ENCODE measurements at places on chromosomes 4 and X. TPM values are rescaled to one million over a fixed set of nuclear protein-coding genes. Genes with fewer than 3 reads are reported as not detected.
A peak's percentile ranks its signal among the peaks of the same experiment; 100 is the strongest.

- DNase-seq: no peak
Measured at GRCh38 chrX:137031517-137032340, 2.1 kb downstream of the GPR101 start.

- no peak for DNase-seq
Measured at GRCh38 chrX:107818900-107819521, 6.7 kb upstream of the MID2 start.

DNA sequence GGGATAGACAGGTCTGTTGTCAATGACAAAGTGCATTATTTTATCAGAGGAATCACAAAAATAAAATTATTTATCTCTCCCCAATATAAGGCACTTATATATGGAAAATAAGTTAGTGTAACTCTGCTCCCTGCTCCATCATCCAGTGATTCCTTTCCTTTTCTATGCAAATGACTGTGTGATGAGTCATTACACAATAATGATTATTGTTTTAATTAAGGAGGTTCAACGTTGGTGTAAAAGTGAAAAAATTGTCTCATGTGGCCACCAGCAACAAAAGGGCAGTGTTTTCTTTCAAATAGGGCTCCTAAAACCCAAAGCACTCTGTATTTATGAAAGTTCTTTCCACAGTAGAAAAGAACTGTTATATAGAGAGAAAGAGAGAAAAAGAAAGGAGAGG is 16.7 kb downstream of the SLC7A11 start:
- DNase-seq: no peak

DNA sequence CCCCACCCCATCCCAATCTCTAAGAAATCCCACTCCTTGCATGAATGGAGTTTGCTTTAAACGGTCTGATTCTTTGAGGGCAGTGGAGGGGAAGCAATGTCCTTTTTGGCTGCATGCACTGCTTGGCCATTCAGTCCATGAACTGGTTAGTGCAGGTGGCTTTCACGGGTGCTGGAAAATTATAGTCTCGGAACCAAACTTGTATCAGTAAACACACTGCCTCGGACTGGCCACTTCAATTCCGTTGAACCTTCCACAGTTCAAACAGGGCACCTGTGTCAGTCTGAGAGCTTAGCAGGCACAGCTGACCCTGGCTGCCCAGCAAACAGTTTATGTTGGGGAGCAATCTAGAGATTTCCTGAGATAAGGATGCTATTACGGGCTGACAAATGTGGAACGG is 255.6 kb downstream of the DHX15 start:
- no peak for DNase-seq

DNA sequence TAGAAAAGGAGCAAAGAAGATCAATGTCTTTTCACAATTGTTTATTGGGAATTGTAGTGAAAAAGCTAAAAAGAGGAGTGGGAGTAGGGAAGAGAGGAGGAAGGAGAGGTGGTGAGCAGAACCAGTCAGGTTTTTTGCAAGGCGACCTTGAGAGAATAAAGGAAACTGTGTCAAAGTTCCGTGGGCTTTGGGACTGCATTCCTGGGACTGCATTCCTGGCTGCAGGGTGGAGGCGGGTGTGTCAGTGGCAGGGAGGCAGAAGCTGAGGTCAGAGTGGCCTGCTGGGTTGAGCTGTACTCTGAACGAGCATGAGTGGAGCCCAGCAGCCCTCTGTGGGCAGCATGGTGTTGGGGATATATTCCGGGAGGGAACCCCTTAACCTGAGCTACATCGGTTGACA is 66.8 kb upstream of the UCP1 start:
- DNase-seq: peak; percentile 27

DNA sequence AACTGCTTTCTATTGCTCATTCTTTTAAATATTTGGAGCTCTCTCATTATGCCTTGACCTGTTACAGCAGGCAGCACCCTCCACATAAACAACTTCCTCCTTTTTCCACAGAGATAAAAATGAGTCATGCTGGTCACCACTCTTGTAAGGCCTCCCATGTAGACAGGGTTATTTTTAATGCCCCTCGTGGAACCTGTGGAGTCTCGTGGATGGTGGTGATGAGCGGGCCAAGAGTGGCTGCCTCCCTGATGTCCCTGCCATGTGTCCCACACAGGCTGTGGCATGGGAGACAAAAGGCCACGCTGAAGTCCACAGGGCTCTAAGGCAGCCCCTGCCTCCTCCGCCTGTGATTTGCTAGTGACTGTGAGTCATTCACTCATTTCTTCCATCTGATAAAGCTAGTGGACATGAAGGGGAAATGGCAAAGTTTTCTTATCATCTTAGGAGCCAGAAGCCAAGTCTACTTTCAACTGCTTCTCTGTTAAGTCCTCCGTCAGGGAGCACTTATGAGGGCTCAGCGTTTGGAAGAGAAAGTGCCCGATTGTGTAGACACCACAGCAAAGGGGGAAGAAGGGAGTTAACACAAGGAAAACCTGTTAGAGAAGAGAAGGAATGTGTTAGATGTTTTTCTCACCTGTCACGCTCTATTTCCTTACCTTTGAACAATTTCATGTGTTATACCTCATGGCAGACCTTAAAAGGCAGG is 121.6 kb upstream of the FAT1 start:
- peak; percentile 85 for DNase-seq

DNA sequence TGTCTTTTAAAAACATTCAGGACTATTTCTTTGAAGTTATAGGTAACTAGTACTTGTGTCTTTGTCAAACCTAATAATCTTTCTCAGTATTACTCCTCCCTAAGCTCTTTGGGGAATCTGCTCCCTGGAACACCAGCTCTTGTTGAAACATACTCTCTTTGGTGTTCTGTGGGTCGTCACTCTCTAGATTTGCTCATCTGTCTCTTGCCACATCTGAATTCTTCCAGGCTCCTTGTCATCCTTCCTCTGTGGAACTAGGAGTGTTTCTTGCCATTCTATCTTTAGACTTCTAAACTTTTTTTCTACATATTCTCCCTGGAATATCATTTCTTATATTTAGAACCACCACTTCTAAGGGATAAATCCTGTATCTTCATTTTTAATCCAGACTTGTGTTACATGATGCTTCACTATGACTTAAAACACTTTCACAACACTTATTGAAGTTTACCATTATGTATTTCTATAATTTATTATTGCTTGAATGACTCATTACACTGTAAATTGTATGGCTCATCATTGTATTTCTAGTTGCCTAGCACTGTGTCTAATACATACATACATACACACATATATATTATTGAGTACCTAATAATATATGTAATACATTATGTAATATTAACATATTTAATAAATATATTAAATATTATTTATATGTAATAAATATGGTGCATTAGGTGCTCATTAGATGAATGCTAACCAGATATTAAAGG is 186.1 kb downstream of the TMA16 start:
- DNase-seq: no peak

- peak; percentile 35 for DNase-seq
Measured at GRCh38 chrX:153609917-153610835, 11.2 kb upstream of the CCNQ start.

DNA sequence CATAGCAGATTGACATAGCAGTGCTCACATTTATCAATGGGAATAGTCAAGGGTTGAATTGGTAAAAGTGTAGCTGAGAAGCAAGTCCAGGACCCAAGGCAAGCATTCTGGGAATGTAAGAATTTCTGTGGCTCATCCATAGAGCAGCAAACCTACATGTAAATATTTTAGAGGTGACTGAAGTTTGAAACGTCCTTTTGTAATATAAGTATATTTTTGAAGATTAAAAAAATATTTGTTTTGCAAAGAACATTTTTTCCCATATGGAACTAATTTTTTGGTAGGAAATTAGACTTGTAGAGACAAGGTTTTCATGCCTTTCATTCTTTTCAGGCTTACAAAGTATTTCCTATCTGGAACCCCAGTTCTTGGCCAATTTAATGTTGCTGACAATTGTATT is 104.0 kb downstream of the TEX13A start:
- no peak for DNase-seq

DNA sequence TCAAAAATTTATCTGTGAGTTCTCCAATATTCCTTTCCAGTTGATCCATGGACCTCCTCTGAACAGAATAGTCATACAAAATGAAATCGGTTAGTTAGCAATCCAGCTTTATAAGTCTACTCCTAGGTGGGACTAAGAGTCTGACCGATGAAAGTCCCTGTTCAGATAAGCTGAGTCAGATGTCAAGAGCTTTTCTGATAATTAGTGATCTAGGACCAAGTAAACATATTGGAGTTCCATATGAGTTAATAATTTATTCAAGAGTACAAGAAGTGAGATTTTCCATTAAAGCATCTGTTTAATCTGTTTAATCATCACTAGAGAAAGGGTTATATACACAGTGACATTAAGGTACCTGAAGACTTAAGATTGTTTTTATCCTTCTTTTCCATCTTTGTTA is 74.7 kb downstream of the UGT8 start:
- no peak for DNase-seq

DNA sequence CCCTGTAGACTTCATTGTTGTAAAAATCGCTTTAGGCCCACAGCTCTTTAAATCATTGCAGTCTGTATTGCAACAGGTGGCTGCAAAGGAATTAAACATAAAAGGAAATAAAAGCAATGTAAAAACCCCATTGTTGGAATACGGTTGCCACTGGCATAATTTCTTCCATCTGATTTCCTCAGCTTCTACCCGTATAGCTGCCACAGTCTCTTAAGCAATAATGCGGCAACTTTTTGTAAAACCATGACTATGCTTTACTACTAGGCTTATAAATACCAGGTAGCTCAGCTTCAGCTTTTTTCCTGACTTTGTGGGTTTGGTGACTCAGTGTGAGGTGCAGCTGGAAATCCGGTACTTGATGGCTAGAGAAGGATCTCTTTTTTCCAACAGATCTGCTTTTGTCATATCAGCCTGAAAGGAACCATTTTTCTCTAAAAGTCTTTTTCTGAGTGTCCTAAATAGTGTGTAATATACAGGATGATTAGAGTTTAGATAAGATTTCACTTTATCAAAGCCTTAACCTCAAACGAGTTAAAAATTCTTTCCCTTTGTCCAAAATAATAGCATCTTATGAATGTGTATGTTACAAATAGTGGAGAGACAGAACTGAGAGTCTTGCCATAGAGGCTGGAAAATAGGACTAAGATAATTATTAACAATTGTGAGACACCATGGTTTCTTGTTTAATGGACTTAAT is 268.0 kb downstream of the ADGRL3 start:
- DNase-seq: no peak

DNA sequence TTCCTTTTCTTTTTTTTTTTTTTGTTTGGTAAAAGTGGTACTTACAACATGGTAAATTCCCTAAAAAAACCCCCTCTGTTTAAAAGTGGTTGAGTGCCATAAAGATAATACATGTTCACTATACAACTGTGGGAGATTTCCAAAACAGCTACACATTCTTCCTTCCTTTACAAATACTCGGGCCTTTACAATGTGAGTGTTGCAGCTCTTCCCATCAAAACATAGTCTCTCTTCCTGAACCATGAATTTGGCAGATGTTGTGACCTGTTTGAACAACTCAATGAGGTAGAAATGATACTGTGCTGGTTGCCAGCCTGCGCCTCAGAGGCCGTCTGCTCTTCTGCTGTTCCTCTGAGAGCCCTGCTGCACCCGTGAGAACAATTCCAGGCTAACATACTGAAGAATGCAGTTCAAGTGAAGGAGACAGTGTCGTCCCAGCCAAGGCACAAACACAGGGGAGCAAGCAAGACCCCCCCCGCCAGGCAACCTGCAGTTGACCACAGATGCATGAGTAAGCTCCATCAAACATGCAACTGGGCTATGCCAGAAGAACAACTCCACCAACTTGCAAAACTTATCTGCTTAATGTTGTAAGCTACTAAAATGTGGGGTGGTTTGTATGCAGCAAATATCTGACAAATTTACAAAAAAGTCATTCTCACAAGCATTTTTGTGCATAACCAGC is 645.0 kb downstream of the PCDH7 start:
- no peak for DNase-seq

- DNase-seq: no peak
Measured at GRCh38 chr4:143254491-143255226, 69.9 kb downstream of the USP38 start.

DNA sequence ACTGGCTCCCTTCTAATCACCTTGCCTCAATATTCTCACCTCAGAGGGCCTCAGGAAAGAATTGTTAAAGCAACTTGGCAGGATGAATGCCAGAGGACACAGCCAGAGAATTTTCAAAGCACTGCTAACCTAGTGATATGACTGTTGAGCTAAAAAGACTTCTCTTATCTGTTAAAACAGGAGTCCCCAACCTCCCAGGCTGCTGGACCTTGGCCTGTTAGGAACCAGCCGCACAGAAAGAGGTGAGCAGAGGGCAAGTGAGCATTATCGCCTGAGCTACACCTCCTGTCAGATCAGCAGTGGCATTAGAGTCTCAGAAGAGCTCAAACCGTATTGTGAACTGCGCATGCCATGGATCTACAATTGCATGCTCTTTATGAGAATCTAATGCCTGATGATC is 1.7 kb upstream of the KCNE5 start:
- no peak for DNase-seq

- no peak for DNase-seq
Measured at GRCh38 chr4:11976726-11977263, 548.1 kb upstream of the HS3ST1 start.

GRCh38 chrX:38276089-38276488 is 51.2 kb downstream of the RPGR start:
- no peak for DNase-seq

DNA sequence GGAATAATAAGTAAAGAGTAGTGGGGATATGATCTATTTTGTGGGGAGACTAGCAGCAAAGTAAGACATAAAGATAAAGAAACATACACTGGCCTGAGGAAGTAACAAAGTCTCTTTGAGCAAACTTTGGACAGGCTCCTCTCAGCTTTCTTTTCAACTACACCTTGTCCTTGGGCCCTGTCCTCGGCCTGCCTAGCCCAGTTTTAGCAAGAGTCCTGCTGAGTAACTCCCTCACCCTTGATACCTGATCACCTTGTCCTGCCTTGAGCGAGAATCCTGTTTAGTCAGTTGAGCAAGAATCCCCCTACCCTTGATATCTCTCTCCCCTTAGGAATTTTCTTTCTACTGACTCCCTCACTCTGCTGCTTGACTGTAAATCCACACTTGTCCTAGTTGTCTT is 11.5 kb downstream of the HNRNPH2 start:
- DNase-seq: no peak

Gene SMIM14
- 16.1 TPM for total RNA-seq

Gene CCDC120
- 0.58 TPM for total RNA-seq

Gene PDS5A
- total RNA-seq: 39.5 TPM

Gene GAGE13
- not detected for total RNA-seq

Gene RIPPLY1
- total RNA-seq: not detected

Gene FAT1
- total RNA-seq: 483 TPM

Gene GAB1
- total RNA-seq: 2.3 TPM

Gene DRP2
- not detected for total RNA-seq
